ENCODE measurements at places on chromosomes 2 and 18. TPM values are rescaled to one million over a fixed set of nuclear protein-coding genes. Genes with fewer than 3 reads are reported as not detected.

The MAP3K2 gene
- total RNA-seq, result 21.6 TPM

The NCKAP5 gene
- 6.2 TPM for total RNA-seq

The SERPINB13 gene
- total RNA-seq, result not detected

The COLEC12 gene
- total RNA-seq, result 1.1 TPM

The TMEM247 gene
- not detected for total RNA-seq

The EMILIN2 gene
- total RNA-seq, result 3.0 TPM

The SUPT7L gene
- 47.6 TPM for total RNA-seq

The ZNF532 gene
- 57.6 TPM for total RNA-seq

The MOCOS gene
- total RNA-seq, result 1.1 TPM

The SLC9A2 gene
- 0.46 TPM for total RNA-seq

The CIDEA gene
- not detected for total RNA-seq

The NXPH2 gene
- total RNA-seq, result 1.0 TPM

The MEIS1 gene
- 27.9 TPM for total RNA-seq

The SPDYA gene
- total RNA-seq, result 1.3 TPM

The INPP5D gene
- total RNA-seq, result 3.1 TPM

The ACTG2 gene
- 231 TPM for total RNA-seq

The KIF3C gene
- total RNA-seq, result 61.7 TPM

The ATP6V1C2 gene
- 1.0 TPM for total RNA-seq

The BOLL gene
- not detected for total RNA-seq

The PRKAG3 gene
- 1.7 TPM for total RNA-seq

The FAP gene
- total RNA-seq, result 50.5 TPM

The DPP4 gene
- total RNA-seq, result 0.38 TPM

The AGXT gene
- 0.51 TPM for total RNA-seq

The KATNAL2 gene
- total RNA-seq, result 23.5 TPM

The DSG2 gene
- total RNA-seq, result 6.2 TPM

The SDC1 gene
- total RNA-seq, result 7.8 TPM

The STARD6 gene
- 0.32 TPM for total RNA-seq

The SKOR2 gene
- 0.13 TPM for total RNA-seq

The AMER3 gene
- total RNA-seq, result 10.4 TPM

The BBS5 gene
- 15.5 TPM for total RNA-seq

The G6PC2 gene
- 0.66 TPM for total RNA-seq

The DLX2 gene
- 0.19 TPM for total RNA-seq

The WDR43 gene
- total RNA-seq, result 23.3 TPM

The ACVR1C gene
- total RNA-seq, result 0.31 TPM

The TMEFF2 gene
- total RNA-seq, result 10.3 TPM

The SIX3 gene
- total RNA-seq, result 0.49 TPM

The GALNT13 gene
- 17.1 TPM for total RNA-seq

The KIF1A gene
- 107 TPM for total RNA-seq
